ENCODE measurements at places on chromosomes 5 and 9. TPM values are rescaled to one million over a fixed set of nuclear protein-coding genes. Genes with fewer than 3 reads are reported as not detected.
A peak's percentile ranks its signal among the peaks of the same experiment; 100 is the strongest.

TCF7 gene
- polyA plus RNA-seq, result 38.4 TPM

EQTN gene
- not detected for polyA plus RNA-seq

MARVELD2 gene
- polyA plus RNA-seq, result 5.8 TPM

HTR1A gene
- not detected for polyA plus RNA-seq

HAVCR1 gene
- not detected for polyA plus RNA-seq

SLC23A1 gene
- polyA plus RNA-seq, result 2.1 TPM

KCNV2 gene
- polyA plus RNA-seq, result not detected

GRCh38 chr9:101527066-101527465 is 6.6 kb upstream of the RNF20 start:
- DNase-seq, result no peak

DNA sequence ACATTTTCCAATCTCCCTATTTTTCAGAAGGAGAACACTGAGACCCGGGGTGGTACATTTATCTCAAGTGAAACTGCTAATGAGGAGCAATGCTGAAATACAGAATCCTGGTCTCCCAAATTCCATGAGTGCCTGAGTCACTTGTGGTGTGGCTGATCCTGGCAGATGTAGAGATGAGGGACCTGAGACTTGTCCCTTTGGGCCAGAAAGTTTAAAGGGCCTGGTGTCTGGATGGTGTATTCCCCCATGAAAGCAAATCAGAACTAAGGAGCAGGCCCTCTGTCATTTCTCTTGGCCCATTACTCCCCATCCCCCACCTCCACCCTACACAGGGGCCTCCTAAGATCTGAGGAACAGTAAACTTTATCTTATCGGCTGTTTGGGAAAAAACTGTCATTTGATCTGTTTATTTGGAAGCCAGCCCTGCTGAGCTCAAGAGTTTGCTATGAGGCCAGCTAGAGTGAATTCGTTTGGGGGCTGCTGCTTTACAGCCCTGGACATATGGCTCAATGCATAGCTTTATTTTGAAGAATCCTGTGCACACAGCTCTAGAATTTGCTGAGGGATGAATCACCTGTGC is 140.3 kb downstream of the LHFPL2 start:
- no peak for DNase-seq

GRCh38 chr5:152290181-152290580 is 114.9 kb downstream of the NMUR2 start:
- DNase-seq, result no peak

DNA sequence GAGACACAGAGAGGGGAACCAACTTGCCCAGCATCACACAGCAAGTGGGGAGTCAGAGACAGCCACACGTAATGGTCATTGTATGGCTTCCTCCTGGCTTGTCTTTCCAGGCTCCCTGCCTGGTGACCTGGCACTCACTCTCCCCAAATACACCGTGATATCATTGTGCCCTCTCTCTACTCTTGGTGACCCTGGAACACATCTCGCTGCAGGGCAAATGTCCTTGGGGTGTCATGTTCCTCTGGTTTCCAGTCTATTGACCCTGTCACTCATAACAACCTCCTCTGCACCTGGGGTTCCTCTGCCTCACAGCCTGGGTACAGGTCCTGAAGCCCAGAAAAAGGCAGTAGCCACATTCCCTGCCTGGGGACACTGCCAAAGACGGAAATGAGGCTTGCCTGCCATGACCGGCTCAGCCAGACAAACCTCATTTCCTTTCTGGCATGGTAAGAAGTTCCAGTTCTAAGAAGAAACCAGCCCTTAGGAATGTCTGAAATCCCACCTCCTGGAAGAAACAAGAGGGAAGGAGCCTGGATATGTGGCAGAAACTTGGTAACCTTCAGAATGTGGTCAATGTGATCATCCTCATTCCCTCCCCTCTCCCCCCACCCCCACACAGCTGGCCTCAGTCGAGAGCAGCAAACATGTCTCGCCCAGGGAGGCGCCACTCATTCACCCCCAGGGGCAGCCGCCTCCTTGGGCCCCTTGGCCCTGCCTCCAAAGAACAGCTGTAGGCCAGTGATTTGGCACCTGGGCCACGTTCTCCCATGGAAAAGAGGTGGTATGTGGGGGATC is 30.6 kb upstream of the SMU1 start:
- peak; percentile 76 for DNase-seq

DNA sequence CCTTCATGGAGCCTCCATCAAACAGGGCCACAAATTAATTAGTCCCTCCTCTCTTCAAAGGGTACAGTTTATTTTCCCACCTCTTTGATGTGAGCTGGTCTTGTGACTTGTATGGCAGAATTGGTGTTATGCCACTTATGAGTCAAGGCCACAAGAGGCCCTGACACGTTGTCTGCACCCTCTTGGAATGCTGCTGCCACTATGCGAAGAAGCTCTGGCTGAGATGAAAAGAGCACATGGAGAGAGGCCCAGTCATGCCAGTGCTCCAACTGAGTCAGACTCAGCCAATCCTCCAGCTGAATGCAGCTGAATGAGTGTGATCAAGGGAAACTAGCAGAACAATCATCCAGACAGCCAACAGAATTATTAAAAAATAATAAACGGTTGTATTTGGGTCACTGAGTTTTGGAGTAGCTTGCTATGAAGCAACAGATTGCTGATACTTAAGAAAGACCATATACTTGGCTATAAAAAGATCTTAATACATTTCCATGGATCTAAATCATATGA is 128.3 kb downstream of the MARCHF11 start:
- no peak for DNase-seq

GRCh38 chr9:130997925-130998596 is 10.9 kb upstream of the LAMC3 start:
- no peak for DNase-seq

GRCh38 chr9:99666571-99666970 is 155.1 kb upstream of the NR4A3 start:
- no peak for DNase-seq

DNA sequence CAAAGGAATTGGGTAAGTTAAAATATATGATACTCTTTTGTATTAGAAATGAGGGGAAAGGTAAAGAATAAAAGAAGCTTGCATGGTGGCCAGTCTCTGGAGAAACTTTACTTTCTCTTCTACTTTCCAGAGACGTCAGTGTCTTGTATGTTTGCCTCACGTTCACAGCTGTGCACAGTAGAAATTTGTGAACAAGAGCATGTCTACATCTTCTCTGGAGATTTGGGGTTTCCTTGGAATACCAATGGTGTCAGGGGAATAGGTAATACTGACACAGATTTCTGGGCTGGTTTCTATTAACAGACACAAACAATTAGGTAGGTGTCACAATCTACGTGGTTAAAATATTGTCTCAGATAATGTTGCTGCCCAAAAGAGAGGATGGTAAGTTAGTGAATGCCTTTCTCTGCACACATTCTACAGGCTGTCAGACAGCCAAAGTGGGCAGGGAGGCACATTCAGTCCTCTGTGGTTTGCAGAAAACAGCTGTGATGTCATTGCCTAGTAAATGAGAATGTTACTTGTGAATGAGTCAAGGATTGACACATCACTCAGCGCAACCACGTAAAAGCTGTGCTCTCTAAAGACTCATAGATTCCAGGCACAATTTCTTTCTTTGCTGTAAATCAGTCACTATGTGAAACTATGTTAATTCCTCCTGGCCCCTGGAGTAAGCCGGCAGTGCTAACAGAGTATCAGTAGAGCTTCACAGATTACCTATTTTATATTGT is 397.1 kb downstream of the MAN2A1 start:
- DNase-seq, result peak; percentile 82

DNA sequence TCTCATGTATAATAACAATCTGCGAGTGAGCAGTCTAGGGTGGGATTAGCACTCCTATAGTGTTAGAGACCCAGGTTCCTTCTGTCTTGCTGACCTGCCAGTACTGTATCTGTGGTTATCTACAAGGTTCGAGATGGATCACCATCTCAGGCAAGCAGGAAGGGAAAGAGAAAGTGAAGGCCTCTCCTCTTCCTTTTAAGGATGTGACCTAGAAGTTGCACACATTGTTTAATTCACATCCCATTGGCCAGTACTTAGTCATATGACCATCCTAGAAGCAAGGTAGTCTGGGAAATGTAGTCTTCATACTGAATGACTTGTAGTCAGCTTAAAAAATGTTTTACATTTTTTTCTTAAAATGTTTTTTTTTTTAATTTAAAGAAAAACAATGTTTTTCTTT is 168.6 kb downstream of the CARTPT start:
- no peak for DNase-seq

GRCh38 chr5:173627860-173628392 is 11.5 kb upstream of the BOD1 start:
- no peak for DNase-seq

DNA sequence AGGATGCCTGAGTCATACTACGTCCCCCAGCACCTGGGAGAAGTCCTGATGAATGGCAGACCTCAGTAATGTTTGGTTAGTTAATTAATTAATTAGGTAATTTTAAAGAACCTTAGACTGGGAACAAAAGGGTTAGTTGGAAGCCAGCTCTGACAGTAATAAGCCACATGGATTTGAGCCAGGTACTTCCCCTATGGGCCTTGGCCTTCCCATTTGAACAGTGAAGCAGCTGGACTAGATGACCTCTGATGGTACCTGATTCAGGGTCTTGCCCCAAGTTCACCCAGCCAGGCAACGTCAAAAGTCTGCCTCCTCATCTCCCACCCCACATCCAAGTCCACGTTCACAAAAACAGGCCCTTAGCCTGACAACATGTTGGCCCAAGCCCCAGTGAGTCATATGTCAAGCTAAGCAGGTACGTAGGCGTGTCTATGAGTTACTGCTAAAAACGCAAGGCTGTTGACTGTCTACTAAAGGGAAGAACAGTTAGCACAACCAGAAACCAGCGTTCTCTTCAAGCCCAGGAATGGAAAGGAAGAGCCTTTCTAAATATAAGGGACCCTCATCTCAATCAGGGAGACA is 303.2 kb downstream of the ACTL7B start:
- DNase-seq, result no peak

GRCh38 chr9:132231019-132231701 is 69.3 kb downstream of the NTNG2 start:
- no peak for DNase-seq

- no peak for DNase-seq
These were observed 151.8 kb downstream of the SEC61B start for GRCh38 chr9:99373912-99374311.

DNA sequence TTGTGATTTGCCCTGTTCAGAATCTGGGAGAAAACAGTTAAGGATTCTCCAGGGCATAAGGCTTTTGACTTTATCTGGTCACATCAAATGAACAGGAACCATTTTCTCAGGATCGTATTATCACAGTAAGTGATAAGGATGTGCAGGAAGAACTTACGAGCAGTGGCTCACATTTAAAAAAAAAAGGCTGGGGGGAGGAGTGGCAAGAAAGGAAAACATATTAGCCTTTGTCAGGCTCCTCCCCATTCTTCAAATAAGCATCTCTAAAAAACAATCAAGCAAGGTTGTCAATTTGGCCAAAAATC is 234.3 kb upstream of the TMEM161B start:
- no peak for DNase-seq

- no peak for DNase-seq
These were observed 96.6 kb downstream of the NLN start for GRCh38 chr5:65818592-65818991.
